ENCODE measurements at places on chromosomes 16 and 17. TPM values are rescaled to one million over a fixed set of nuclear protein-coding genes. Genes with fewer than 3 reads are reported as not detected.

Gene DNAAF1
- 0.38 TPM for total RNA-seq

Gene PRDM7
- not detected for total RNA-seq

DNA sequence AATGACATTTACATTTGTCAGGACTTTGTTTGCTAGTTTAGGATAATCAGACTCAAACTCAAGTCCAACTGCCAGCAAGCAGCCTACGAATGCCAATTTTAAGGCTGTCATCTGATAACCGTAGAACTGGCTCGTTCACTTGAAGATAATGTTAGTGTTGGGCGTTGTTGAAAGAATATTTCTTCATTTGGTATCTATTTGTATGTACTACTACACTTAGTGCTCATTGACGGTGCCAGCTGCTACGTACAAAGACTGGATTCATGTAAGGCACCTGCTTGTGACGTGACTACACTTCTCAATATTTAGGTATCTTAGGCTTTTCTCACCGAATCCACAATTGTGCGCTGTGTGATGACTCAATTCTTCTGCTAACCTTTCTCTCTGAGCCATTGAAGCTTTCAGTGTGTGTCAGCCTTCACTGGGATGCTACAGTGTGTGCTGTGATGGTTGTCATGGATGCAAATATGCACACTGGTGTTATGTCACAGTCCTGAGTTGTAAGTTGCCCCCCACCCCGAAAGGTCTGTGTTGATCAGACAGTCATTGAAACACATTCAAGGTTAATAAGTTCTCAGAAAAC, 5.7 kb downstream of the ATP2C2 start:
- no peaks in the 10 kb centered on the region for H3K4me1 ChIP-seq
- H3K36me3 ChIP-seq, result no peaks in the 10 kb centered on the region
- H3K27me3 ChIP-seq, result peaks cover 50% of the 10 kb centered on the region
- DNase-seq, result peak; percentile 23

GRCh38 chr16:85310868-85311585, 198.8 kb upstream of the CIBAR2 start:
- H3K27ac ChIP-seq, result no peak overlapping the region
- H3K4me3 ChIP-seq, result no peak overlapping the region
- peaks cover 2% of the 10 kb centered on the region for H3K27me3 ChIP-seq

- H3K36me3 ChIP-seq, result no peaks in the 10 kb centered on the region
- H3K27me3 ChIP-seq, result no peaks in the 10 kb centered on the region
- DNase-seq, result no peak
- no peak overlapping the region for H3K4me3 ChIP-seq
- no peaks in the 10 kb centered on the region for H3K4me1 ChIP-seq
These were observed 64.6 kb downstream of the USP32 start for GRCh38 chr17:60327134-60327900.

DNA sequence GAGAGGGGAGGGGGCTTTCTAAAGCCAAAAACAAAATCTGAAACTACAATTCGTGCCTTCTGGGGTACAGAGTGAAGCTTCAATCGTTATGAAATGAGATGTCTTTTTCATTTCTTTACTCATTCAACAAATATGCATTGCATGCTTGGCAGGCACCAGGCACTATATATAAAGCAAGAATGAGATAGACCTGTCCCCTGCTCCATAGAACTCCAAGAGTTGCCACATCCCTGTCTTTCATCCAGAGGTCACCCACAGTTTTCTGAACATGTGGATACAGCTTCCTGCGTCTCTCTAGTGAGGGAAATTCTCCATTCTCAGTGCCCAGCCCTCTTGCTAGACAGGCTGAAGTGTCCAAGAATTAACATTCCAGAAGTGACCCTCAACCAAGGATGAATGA, 343.2 kb upstream of the MAF start:
- peak; percentile 4 for DNase-seq
- H3K36me3 ChIP-seq, result no peaks in the 10 kb centered on the region
- H3K27me3 ChIP-seq, result no peaks in the 10 kb centered on the region
- H3K27ac ChIP-seq, result peak overlapping the region; percentile 30
- no peak overlapping the region for H3K4me3 ChIP-seq
- H3K4me1 ChIP-seq, result peaks cover 10% of the 10 kb centered on the region

GRCh38 chr17:36535669-36536081, 888 bp downstream of the PIGW start:
- peak overlapping the region; percentile 75 for H3K4me3 ChIP-seq
- no peaks in the 10 kb centered on the region for H3K27me3 ChIP-seq
- DNase-seq, result no peak
- H3K4me1 ChIP-seq, result peaks cover 11% of the 10 kb centered on the region
- H3K27ac ChIP-seq, result peak overlapping the region; percentile 93

DNA sequence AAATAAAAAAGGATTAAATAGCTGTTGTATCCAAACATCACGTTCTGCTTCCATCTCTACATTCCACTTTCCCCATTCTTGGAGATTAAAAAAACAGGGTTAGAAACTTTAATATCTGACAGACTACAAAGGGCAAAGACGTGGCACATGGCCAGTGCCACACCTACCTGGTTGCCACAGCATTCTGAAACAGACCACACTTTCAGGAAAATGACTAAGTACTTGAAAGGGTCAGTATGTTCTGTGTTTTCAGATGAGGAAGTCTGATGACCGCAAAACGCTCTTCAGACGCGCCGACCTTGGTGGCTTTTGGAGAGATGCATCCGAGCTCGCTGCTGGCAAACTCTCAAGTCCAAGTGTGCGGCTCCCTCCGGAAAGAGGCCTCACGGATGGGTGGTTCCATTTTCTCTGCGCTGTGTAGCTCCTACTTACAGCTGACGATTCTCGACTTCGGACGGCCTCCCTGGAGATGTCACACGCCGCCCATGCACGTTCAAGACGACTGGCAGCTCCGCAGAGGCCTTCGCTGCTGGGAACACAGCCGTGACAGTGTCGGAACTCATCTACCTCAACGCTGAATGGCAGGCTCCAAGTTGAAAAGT, 15.5 kb downstream of the MAP1LC3B start:
- no peaks in the 10 kb centered on the region for H3K4me1 ChIP-seq

All from astrocyte (in vitro differentiated cells and primary cell).